Cortex of kidney (tissue), 1 donor: ENCODE measurements at places on chromosomes 7 and 10.

- no peak for DNase-seq
Observed at GRCh38 chr10:128324058-128324827, 198.0 kb upstream of the MKI67 start.

GRCh38 chr10:130140425-130140824, 4.2 kb downstream of the GLRX3 start:
- no peak for DNase-seq

GRCh38 chr10:126405239-126405775, 17.0 kb upstream of the ADAM12 start:
- no peak for DNase-seq

GRCh38 chr7:105828141-105828540, 48.3 kb downstream of the ATXN7L1 start:
- DNase-seq: no peak

DNA sequence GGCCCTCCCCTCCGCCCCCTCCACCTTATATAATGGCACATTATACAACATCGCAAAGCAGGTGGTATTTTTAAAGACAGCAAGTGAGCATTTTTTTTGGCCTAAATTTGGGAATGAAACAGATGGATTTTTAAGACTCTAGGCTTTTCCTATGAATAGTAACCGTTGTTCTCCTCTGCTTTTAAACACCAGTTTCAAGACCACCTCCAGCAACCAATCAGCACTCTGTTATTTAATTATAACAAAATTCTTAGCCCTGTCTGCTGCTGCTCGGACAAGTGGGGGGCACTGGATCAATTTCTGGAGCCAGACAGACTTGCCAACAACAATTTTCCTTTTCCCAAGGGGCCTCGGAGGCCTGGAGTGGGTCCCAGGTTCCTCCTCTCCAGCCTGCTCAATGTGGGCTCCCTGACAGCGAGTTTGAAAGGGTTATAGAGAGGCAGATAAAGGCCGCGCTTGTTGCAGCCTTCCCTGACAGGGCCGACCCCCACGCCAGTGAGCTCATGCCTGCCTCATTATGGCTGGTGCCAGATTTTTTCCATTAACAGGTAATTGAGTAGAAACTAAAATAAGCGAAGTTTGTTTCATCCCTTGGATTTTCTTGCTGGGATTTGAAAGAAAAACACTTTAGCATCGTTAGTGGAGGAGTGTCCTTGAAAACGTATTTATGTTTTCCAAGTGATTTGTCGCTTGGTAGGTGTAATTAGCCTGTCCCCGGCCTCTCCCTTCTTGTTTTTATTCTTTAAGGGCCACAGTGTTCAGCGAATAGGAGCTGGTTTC, 227.3 kb downstream of the TCF7L2 start:
- no peak for DNase-seq

- no peak for DNase-seq
Observed at GRCh38 chr10:51260376-51260775, 186.1 kb downstream of the PRKG1 start.

GRCh38 chr10:102868911-102869257, 386 bp upstream of the AS3MT start:
- DNase-seq: no peak

GRCh38 chr10:77630507-77630848, 7.1 kb downstream of the KCNMA1 start:
- DNase-seq: no peak

DNA sequence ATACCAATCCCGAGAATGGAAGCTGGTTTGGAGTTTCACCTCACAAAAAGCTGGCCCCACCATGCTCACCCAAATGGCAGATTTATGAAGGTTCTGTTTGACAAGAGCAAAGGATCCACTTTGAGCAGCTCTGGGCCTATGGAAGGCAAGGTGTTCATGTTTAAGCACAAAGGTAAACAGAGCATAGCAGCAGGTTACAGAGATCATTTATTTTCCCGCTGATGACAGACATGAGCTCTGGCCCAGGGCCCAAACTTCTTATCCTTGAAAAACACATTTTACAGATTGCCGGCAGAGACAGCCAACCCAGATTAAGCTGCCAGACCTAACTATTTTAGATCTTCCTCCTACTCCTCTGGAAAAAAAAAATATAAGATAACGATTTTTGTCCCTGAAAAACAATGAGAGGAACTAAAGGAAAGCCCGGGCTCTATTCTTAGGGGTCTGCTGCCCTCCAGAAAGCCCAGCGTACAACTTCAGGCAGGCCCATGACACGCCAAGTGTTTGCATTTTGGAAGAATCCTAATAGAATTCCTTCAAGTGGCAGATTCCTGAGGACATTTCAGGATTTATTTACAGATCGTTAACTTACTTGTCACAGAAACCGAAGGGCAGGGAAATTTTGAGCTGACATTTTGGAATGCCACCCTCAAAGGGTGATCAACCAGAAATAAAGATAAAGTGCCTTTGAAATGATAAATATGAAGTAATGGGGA, 40.0 kb downstream of the SYPL1 start:
- no peak for DNase-seq

- DNase-seq: no peak
Observed at GRCh38 chr10:72954596-72955554, at the start of gene PLA2G12B. Gene PLA2G12B, minus strand, starts transcription at chr10:72954806. Its CDS starts 121 bp downstream, at chr10:72954685.

DNA sequence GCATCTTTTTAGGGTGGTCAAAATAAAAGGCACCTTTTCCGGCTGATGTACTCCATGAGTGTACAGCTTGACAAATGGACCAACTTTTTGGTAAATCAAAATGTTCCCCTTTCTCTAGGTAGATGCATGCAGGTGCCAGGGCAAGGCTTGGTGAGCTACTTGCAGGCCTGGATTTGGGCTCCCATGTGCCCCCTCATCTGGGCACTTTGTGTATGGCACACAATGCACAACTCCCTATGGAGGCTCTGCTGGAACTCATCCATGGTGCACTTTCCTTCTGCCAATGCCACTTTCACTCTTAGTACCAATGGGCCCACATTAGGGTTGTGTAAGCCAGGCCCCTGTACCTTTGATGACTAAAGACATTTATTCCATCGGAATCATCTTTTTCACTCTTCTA, 300.8 kb downstream of the SDHAF3 start:
- no peak for DNase-seq

- no peak for DNase-seq
Observed at GRCh38 chr10:31142026-31142425, 110.4 kb upstream of the ZNF438 start.

DNA sequence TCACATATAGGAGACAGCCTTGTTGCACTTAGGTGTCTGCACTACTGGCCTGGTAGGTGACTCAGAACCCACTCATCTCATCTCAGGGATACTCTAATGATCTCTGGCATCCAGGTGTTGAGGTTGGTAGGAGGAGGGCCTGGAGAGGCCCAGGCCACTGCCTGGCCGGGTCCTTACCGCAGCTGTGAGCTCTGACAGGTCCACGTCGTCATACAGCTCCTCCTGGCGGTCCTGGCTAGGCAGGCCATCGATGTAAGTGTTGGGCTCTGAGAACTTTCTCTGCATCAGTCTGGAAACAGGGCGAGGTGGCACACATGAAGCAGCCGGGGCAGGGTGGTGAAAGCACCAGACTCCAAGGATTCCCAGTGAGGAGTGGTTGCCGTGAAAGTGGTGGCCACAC, 62.1 kb downstream of the VWA2 start:
- no peak for DNase-seq

DNA sequence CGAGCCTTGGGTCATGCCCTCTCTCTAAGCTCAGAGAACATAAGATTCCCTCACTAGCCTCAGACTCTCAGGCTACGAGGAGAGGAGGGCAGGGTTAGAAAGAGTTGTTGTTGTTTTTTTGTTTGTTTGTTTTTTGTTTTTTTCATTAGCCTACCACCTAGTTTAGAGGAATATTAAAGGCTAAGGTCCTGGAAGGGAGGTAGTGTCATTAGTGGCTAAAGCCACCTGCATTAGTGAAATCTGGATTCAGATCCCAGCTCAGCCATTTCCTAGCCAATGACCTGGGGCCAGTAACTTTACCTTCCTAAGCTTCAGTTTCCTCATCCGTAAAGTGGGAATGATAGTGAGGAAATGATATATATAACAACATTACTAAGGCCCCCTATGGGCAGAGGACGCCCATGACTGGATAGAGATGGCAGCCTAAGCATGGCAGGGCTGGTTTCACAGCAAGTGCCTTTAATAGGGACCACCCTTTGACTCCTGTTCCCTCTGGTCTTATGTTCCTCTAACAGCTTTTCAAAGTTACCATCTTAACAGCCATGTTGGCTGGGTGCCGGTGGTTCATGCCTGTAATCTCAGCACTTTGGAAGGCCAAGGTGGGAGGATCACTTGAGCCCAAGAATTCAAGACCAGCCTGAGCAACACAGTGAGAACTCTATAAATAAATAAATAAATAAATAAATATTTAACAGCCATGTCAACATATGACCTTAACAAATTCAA, 5.1 kb downstream of the DDIT4 start:
- DNase-seq: no peak

DNA sequence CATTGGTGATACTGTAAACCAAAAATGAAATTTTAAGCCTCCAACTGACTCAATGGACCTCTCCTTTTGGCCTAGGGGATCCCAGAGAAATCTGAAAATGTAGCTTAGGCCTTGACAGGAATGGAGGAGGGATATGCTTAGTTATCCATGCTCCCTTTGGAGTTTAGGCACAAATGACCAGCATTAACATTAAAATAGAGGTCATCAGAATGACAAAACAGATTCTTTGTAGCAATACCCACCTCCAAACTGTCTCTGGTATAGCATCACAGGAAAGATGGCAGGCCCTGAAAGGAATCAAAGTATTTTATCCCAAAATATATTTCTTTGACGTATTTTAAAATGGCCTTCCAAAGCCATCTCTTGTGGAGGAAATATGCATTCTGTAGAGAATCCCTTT, 39.1 kb upstream of the LRRN3 start:
- DNase-seq: no peak

GRCh38 chr7:89731751-89732445, 422.4 kb upstream of the STEAP1 start:
- DNase-seq: no peak

DNA sequence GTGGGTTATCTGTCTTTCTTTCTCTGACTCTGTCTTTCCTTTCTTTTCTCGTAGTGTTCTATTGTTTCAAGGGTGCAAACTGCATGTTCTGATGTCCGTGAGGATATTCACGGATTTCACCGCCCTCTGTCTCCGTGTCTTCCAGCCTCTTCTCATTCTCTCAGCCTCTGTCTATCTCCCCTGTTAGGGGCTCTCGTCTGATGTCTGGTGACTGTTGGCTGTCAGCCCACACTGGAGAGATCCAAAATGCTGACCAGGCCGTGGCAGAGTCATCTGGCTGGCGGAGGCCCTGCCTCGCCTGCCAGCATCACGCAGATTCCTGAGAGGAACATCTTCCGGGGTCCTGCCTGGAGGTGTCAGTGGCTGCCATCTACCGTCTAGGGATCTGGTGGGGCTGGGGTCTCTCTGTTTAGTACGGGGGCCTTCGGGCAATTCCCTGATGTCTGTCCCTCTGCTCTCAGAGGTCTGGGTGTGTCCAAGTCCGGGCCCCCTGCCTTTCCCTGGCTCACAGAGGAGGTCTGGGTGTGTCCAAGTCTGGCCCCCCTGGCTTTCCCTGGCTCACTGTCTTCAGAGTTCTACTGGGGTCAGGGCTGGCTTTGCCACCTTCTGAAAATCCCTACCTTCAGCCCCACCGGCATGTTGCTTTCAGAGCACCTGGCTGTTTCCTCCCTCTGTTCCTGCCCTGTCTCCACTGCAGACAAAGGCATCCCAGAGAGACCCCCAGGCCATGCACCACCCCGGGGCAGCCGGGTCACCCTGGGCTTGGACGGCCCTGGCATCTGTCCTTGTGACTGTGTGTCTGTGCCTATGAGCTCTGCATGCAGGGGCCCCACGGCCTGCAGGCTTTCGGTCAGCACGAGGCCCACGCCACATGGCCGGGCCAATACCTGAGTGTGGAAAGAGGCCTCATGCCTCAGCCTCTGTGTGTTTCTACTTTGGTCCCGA, 14.0 kb upstream of the SCART1 start:
- DNase-seq: no peak

DNA sequence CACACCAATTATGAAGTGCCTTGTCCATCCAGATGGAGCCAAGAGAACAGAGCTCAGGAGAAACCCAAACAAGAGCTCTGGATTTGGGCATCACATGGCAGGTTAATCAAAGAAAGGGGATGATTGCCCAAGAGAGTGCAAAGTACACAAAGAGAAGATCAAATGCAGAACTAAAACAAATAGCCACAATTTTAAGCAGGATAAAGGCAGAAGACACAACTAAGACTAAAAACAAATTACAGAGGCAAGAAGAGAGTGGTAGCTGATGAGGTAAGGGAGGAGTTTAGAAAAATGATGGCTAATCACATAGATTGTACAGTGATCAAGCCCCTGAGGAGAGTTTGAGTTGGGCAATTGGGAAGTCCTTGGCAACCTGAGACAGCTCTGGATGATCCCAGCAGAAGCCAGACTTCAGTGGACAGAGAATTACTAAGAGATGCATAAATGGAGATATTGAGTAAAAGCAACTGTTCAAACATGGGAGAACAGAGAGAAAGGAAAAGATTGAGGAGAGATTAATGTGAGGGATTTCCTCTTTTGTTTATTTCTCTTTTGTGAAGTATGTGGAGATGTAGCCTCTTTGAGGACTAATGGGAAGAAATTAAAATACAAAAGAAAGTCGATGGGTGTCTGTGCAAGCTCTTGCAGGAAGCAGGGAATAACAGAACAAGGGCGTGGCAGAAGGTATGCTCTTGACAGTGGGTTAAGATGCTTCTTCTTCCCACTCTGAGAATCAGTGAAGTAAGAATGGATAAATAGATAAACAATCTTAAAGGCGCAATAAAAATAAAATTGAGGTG, 101.9 kb downstream of the LRRN3 start:
- no peak for DNase-seq

GRCh38 chr7:130814778-130815335, 80.8 kb upstream of the KLF14 start:
- DNase-seq: no peak

DNA sequence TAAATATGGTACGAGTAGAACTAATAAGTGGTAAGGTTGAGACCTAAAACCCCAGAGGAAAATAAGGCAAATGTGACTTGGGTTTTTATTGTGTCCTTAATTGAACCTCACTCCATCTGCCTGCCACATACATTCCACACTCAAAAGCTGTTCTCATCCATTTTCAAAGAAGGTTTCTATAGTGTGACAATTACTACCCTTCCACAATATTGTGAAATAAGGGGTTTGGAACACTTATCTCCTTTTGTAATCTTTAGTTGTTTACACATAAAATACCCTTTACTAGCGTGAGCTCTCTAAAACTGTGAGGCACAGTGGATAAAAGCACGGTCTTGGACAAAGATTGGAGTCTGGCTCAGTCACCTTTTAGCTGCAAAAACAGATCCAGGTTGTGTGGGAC, 166.6 kb downstream of the THSD7A start:
- no peak for DNase-seq

DNA sequence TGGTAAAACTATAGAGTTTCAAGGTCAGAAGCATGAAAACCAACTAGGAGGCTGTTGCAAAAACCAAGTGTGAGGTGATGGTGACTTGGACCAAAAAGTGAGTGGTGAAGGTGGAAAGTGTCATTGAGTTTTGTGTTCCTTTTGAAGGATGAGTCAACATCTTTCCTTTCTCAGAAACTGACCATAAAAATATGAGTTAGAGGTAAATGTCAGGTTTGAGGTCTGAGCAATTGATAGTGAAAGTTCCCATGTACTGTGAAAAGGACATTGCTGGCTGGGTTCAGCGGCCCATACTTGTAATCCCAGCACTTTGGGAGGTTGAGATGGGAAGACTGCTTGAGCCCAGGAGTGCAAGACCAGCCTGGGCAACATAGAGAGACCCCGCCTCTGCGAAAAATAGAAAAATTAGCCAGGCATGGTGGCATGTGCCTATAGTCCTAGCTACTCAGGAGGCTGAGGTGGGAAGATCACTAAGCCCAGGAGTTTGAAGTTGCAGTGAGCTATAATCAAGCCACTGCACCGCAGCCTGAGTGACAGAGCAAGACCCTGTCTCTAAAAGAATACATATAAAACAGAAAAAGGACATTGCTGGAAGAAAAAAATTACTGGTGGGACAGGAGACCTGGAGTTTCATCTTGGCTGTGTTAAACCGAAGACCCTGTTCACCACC, 89.3 kb upstream of the ARID5B start:
- no peak for DNase-seq
